ENCODE measurements at places on chromosomes 13 and 19.
A peak's percentile ranks its signal among the peaks of the same experiment; 100 is the strongest.

DNA sequence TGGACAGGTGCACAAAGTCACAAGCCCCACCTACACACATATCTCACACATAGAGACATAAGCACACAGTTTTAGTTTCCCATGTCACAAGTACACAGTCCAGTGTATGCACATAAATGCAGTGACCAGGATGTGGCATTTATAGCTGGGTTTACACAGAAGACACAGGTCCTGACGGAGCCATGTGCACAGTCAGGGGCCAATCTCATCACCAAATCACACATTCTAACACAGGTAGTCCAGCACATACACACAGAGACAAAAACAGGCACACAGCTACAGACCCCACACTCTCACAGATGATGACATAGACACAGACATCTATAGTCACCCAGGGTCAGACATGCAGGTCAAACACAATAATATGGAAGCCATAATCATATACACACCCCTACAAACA, 2.1 kb downstream of the NUMBL start:
- no peak for DNase-seq

- DNase-seq = peak; percentile 94
Observed at GRCh38 chr13:23644527-23645138, 74.4 kb downstream of the TNFRSF19 start.

DNA sequence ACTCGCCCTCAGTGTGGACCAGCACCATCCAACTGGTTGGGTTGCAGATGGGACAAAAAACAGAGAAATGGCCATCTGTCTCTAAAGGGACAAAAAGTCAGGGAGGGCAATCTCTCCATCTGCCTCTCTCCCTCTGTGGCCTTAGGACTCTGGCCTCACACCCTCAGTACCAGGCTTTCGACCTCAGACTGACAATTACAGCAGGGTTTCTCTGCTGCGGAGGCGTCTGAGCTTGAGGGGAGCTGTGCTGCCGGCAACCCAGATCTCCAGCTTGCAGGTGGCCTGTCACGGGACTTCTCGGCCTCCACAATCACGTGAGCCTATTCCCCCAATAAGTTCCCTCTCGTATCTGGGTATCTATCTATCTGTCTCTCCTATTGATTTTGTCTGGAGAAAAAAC, 27.7 kb downstream of the MLLT1 start:
- DNase-seq = no peak

GRCh38 chr19:10912619-10913018, 15.8 kb downstream of the YIPF2 start:
- no peak for DNase-seq

DNA sequence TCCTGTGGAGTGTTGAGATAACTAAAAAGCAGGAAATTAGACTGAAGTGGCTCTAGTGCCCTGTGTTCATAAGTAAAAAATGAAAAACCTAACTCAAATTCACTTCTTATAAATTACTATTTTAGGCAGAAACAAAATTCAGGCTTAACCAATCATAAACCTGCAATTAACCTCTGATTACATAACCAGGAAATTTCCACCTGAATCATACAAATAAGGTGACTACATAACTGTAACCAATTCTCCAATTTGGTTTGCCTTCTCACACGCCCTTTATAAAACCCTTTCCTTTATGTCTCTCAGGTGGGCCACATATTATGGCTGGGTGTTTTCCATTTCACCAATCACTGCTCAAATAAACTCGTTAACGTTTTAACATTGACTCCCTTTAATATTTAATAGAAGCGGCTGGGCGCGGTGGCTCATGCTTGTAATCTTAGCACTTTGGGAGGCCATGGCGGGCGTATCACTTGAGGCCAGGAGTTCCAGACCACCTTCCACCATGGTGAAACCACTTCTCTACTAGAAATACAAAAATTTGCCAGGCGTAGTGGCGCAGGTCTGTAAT, 22.9 kb upstream of the ZNF724 start:
- no peak for DNase-seq

GRCh38 chr13:28058866-28059613, 41.3 kb downstream of the FLT3 start:
- peak; percentile 45 for DNase-seq

GRCh38 chr19:38932425-38933179, 1.9 kb downstream of the MRPS12 start:
- peak; percentile 69 for DNase-seq

DNA sequence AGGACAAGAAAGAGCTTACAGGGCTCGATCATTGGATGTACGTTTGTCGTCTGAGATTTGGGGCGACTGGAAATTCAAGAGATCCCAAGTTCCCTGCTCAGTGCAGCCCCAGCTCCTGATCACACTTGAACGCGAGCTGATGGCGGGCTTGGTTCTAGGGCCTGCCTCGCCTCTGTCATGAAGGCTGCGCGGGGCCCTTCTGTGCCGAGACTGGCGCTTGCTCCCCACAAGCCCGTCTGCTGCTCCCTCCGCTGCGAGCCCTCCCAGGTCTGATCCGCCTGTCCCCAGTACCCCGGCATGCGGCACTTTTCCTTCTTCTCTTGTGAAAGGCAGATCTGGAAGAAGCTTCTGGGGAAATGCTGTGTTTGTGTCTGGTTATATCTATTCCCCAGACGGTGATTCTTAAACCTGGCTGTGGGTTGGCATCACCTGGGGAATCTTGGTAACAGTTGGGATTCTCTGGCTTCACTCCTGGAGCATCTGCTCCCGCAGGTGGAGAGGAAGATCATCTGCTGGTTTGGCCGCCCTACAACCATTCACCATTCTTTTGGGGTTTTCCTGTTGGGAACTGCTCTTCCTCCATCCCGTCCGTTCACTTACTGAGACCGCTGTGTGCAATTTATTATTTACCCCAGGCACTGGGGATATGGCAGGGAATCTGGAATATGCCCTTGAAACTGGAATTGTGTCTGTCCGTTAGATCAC, 43.6 kb downstream of the SIPA1L3 start:
- no peak for DNase-seq

DNA sequence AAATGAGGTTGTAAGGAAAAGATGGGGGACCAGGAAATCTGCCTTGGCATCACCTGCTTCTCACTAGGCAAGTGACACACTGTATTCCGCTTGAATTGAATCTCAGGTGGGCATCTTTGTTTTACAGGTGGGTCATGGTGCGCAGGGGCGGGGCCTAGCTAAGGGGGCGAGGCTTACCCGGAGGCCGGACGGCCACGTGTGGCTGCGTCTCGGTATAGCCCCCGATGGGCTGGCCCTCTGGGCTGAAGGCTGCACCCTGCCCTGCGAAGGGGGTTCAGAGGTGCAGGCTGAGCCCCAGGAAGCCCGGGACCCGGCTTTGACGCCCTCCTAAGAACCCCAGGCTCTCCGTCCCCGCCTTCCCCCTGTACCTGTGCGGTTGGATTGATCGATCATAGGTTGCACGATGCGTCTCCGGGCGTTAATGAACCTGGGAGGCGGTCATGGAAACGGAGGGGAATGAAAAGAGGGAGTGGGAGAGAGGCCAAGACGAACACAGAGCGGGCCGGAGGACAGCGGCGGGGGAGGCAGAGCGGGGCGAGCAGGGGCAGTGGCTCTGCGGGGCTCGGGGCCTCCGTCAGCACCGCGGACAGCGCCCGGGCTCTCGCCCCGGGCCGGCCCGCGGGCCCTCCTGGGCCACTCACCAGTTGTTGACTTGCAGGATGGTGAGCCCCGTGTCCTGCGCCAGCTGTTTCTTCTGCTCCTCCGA, 12.5 kb downstream of the MEIS3 start:
- no peak for DNase-seq

DNA sequence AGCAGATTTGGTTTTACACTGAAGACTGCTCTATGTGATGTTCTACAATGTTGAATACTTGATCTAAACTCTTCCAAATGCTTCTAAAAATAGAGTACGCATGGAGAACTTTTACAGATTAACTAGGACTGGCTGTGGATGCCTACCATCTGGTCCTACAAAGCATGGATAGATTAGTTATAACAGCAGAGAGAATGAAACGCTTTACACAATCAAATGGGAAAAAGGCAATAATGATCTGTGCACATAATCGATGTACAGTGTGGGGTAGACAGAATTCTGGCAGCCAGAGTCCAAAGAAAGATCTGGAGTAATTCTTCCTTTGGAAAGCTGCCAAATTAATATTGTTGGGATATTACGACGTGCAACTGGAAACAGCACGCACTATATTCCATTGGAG, 1885.5 kb upstream of the PRR20A start:
- no peak for DNase-seq

DNA sequence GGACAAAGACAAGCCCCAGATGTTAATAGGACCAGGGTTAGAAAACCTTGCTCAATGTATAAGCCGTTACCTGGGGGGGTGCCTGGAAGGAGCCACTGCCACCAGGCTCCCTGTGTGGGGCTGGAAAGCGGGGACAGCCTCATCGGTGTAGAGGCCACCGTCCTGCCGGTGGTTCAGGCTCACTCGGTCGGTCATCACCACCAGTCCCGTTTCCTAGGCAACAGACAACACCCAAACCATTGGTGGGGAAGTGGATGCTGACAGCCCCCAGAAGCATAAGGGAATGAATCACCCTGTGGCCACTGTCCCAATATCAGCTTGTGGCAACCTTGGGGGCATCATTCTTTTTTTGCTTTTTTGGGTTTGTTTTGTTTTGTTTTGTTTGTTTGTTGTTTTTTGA, 55.8 kb downstream of the CPAMD8 start:
- DNase-seq = no peak

- no peak for DNase-seq
Observed at GRCh38 chr13:47144782-47145181, 247.9 kb upstream of the HTR2A start.

DNA sequence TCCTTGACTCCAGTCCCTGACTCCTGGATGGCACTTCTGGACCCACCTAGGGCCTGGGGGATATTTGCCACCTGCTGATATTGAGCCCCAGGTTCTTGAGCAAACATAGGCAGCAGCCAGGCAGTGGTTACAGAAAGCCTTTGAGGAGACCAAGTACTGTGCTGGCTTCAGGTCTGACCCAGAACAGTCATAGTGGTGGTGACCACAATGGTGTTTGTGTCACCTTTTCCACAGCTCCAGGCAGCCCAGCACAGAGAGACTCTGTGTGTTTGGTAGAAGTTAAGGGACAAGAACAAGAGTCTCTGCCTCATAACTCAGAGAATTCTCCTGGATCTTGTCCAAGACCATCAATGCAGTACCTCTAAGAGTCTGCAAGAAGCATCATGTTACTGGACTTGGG, 14.6 kb upstream of the CLC start:
- no peak for DNase-seq

GRCh38 chr13:93345024-93345423, 118.4 kb downstream of the GPC6 start:
- no peak for DNase-seq

GRCh38 chr13:46866150-46866549, 30.7 kb downstream of the HTR2A start:
- DNase-seq = peak; percentile 87

DNA sequence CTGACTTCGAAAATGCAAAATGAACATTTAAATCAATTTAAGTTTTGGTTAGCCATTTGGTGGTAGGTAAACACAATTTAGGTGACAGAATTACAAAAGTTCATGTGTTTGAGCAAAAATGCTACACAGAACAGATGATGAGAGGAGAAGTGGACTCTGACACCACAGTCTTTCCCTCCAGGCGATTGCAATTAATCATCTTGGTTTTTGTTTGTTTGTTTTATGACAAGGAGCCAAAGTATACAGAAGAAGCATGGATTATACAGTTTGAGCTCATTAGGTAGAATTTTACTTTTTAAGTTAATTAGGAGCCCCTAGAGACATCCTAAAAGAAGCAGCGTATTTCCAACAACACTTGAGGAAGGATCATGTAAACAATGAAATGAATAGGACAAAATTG, 49.3 kb upstream of the FREM2 start:
- no peak for DNase-seq

- DNase-seq = no peak
Observed at GRCh38 chr13:48317511-48318376, 14.2 kb downstream of the RB1 start.

- DNase-seq = peak; percentile 44
Observed at GRCh38 chr19:17441241-17442021, 7.0 kb downstream of the TMEM221 start.

DNA sequence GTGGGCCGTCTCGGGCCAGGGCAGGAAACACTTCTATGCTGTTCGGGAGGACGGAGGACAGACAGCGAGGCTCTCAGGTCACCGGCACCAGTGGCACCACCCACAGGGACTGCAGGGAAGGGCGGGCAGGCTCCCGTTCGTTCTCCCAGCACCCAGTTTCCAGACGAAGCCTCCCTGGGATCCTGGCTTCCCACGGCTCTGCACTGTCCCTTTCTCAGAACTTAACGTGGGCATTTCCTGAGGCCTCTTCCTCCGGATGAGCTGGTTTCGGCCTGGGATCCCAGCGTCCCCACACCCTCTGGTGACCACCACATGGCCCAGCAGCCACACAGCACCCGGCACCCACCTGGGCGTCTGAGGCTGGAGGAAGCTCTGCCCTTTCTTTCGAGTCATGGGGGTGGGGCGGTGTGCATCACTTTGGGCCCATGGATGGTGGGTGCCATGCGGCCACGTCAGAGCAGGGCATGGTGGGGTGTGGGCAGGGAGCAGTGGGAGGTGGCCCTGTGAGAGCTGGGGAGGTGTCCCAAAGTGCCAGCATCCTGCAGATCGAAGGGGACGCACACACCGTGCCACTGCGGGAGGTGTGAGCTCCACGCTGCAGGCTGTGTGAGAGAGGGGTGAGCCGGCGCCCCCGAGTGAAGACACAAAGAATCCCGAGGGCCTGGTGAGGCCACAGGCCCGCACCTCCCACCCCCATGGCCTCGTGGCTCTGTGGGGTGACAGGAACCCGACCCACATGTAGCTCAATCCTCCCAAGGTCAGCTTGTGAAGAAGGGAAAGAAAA, 38.7 kb upstream of the GRTP1 start:
- DNase-seq = no peak
